ENCODE measurements at places on chromosomes 3 and 15.

DNA sequence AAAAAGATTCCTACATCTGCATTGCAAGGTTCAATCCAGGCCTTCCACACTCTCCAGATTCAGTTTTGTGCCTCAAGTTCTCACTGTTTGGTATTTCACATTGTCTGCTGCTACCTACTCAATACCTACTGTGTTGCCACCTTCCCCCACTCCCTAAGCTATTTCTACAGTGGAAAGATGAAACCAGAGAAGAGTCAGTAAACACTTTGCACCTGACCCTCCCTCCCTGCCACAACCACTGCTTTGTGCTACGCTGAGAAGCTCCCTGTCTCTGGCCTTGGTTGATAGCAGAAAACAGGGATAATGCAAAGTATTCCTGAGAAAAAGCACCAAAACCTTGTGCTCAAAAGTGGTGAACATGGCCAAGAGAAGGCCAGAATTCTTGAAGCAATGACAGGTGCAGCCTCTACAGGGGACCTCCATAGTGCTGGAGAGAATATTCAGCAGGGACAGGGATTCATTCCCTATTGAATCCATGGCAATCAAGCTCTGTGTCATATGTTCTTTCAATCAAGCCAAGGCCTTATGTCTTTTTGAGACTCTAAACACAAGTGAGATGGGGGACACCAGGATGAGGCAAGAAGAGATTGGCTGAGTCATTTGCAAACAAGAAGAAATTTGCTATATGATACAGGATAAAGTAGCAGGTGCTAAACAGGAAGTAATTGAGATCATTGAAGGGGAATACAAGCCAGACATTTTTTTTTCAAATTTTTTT is 83.5 kb upstream of the LIPC start:
- DNase-seq: no peak

DNA sequence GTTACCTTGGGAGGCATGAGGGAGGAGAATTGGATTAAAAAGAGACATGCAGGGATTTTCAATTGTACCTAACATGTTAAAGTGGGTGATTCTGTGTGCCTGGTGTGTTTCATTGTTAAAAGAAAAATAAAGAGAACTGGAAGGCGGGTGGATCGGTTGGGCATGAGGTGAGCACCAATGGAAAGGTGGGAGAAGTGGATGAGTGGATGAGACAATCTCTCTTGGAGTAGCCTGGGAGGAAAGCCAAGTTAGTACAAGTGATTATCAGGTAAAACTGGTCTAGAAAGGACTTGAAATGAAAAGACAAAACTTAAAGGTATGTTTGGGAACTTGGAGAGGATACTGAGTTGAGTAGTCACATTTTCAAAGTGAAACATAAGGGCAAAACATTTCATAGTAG is 12.1 kb downstream of the VEPH1 start:
- DNase-seq: no peak

DNA sequence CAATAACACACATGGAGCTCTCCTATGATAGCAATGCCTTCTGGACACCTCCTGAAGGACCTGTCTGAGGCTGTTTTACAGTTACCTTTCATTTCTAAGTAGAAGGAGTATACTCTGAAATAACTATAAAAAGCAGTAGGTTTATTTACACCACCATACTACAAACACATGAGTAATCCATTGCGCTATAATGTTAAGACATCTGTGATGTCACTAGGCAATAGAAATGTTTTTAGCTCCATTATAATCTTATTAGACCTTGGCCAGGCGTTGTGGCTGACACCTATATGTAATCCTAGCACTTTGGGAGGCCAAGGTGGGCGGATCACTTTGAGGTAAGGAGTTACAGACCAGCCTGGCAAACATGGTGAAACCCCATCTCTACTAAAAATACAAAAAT is 24.7 kb downstream of the PXK start:
- DNase-seq: no peak

- peak; percentile 49 for DNase-seq
These were observed 117.6 kb upstream of the TBL1XR1 start for GRCh38 chr3:177314897-177315296.

- no peak for DNase-seq
These were observed 91.8 kb downstream of the THBS1 start for GRCh38 chr15:39672666-39673065.

DNA sequence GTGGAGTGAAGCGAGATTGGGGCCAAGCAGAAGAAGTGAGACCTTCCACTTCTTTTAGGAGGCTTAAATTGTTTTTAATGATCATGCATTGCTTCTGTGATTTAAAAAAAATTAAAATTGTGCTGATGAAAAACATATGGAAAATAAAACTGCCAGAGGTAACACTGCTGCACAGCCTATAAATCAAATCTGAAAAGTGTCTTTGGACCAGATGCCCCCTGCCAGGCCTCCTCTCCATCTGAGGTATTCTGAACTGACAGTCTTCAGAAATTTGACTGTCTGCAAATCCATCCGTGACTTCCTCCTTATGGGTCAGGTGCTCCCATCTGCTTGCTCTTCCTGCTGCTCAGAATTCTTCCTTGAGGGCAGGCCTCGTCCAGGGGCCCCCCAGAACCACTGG is 108.5 kb upstream of the NR2E3 start:
- no peak for DNase-seq

DNA sequence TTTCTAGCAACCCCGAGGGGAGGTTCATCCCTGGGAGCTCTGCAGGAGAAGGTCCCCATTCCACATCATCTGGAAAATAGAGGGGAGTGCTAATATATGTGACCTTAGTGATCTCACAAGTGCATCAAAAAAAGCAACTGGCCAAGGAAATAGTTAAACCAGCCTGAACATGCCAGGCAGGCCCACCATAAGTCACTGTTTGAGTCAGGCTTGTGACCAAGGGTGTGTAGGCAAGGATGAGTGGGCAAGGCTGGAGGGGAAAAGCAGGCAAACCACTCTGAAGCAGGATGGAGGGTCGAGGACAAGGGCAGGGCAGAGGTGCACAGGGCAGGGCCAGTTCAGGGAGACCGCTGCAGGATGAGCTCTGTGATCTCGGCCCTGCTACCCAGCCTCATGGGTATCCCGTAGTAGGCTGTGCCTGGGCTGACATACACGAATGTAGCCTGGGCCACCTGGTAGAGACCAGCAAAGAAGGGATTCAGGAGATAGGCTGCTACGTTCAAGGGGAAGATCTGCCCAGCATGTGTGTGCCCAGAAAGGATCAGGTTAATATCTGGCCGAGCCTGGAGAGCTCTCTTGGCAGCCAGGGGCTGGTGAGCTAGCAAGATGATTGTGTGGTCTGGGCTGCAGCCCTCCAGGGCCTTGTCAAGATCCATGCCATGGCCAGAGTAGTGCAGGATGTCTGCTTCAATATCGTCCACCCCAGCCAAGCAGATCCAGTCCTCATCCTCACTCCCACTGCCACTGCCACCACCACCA is 4.3 kb downstream of the GLB1 start:
- DNase-seq: no peak

DNA sequence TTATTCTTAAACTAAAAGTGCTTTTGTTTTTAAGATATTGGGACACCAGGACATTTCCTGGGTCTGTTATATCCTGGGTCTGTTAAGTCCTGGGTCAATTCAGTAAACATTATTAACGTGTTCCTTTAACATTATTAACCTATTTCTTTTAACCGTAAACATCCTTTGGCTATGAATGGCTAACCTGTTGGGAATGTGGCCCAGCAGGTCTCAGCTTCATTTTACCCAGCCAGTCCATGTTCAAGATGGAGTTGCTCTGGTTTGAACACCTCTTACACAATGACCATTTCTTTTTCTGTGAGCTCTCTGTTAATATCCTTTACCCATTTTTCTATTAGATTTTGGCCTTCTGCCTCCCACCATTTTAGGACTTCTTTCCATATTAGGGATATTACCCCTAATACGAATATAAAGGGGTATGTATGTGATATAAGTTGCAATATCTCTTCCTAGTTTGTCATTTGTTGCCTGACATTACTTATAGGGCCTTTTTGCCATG is 88.9 kb upstream of the NEDD4 start:
- no peak for DNase-seq

- DNase-seq: no peak
These were observed 2.3 kb downstream of the PLXND1 start for GRCh38 chr3:129603991-129604749.

GRCh38 chr15:63301088-63301487 is 23.7 kb downstream of the APH1B start:
- no peak for DNase-seq

DNA sequence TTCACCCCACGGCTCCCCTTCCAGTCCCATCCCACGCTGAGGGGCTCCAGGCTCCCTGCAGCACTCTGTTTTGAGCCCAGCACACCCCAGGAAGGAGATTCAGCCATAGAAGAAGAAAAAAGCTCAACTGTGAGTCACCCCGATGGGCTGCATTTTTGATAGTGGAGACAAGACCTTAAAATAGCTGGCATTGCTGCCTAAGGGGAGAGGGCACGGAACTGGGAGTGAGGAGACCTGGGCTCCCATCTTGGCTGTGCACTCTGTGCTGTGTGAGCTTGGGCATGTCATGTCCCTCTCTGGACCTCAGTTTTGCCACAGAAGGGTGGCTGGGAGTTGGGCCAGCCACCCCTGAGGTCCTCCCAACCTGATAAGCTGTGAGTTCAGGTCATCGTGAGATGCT is 57.2 kb upstream of the SMAD6 start:
- DNase-seq: no peak

GRCh38 chr3:51191768-51192167 is 193.3 kb upstream of the MANF start:
- no peak for DNase-seq

DNA sequence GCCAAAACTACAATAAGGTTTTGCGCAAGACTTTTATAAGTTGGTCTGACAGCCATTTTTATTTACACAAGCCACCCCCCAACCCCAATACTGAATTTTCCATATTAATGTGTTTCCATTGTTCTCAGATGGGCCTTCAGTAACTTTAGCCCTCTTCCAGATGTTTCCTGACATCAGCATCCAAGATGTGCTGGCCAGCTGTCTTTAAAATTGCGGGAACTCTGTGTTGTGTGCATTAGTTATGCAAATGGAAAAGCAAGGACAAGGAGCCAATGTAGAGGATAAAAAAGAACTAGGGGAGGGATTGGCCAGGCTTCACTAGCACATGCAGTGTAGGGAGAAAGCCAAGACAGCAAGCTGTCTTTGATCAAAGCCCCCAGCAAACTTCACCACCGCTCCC is 45.4 kb downstream of the COMMD2 start:
- DNase-seq: no peak

DNA sequence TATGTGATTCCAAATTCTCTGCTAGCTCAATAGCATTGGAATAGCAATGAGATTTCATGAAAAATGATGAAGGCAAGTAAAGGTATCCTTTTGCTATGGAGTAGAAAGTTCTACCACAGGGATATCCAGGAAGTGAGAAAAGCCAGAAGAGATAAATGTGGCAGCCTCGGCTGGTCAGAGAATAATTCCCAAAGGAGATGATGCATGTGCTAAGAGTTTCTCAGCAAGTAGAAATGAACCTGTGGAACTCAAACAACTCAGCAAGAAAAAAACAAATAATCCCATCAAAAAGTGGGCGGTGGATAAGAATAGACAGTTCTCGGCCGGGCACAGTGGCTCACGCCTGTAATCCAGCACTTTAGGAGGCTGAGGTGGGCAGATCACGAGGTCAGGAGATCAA is 38.2 kb downstream of the ALS2CL start:
- no peak for DNase-seq

GRCh38 chr15:66679061-66679656 is 22.9 kb upstream of the SMAD6 start:
- no peak for DNase-seq

GRCh38 chr3:11379238-11379823 is 107.1 kb downstream of the ATG7 start:
- DNase-seq: peak; percentile 27

GRCh38 chr3:139421040-139421439 is 31.6 kb upstream of the COPB2 start:
- no peak for DNase-seq

GRCh38 chr3:123667784-123668183 is 82.9 kb upstream of the HACD2 start:
- no peak for DNase-seq

DNA sequence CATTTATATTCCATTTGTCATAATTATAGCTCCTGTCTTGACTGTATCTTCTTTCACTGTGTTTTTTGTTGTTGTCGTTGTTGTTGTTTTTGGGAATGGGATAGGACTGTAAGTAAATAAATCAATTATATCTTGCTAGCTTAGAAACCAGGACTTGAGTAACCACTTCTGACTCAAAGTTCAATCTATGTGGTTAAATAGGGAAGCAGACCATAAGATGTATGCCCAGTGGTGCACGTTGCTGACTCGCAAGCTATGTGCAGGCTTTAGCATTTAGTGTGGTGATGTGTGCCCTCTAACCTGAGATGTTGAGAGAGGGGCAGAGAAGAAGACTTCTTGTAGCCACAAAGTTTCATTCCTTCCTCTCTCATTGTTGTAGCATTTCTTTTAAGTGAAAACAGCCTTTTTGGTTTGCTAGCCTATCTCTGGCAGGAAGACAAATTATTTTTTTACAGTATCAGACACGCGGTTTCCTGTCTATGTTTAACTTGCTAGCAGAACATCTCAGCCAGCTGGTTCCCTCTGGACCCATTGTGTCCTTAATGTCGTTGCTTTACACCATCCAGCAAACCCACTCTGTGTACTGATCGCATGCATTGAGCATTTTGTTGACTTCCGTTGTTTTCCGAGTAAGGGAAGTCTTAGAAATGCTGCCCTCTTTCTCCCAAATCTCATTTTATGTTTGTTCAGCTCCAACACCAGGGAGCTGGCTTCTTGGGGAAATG is 52.1 kb downstream of the TGFBR2 start:
- peak; percentile 22 for DNase-seq

DNA sequence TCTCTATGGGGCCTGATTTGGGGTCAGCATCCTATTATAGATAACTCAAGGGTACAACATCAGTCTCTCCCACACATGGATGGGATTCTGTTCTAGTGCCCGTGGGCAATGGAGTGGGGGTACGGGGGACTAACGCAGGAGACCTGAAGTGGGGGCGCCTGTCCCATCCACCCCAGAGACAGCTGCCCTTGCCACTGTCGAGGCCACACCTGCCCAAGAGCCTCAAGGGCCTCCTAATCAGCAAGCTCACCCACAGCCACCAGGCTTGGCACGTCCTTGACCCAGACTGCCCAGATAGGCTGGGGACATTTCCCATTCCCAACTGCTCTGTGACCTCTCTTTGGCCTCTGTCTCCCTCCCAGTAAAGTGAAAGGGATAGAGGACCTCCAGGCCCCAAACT is 8.5 kb upstream of the ISLR2 start:
- DNase-seq: no peak

DNA sequence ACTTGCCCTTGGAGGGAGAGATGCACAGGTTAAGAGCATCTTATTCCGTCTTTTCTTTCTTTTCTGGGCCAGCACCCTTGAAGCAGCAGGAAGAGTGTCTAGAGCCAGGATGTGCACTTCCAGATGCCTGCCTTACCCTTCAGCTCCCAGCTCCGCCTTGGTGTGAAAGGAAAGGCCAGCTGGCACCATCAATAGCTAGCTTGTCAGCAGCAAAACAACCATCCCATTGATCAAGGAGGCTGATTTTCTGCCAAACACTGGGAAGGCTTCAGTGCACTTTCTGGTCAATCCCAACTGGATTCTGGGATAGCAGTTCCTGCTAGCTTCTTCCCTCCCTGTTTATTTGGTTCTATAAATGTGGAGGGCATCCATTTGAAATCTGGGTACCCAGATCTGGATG is 110.9 kb upstream of the GALNT15 start:
- DNase-seq: no peak

GRCh38 chr3:98541695-98542094 is 9.9 kb downstream of the GPR15 start:
- DNase-seq: no peak
